ENCODE measurements at places on chromosomes 6 and 20.

DNA sequence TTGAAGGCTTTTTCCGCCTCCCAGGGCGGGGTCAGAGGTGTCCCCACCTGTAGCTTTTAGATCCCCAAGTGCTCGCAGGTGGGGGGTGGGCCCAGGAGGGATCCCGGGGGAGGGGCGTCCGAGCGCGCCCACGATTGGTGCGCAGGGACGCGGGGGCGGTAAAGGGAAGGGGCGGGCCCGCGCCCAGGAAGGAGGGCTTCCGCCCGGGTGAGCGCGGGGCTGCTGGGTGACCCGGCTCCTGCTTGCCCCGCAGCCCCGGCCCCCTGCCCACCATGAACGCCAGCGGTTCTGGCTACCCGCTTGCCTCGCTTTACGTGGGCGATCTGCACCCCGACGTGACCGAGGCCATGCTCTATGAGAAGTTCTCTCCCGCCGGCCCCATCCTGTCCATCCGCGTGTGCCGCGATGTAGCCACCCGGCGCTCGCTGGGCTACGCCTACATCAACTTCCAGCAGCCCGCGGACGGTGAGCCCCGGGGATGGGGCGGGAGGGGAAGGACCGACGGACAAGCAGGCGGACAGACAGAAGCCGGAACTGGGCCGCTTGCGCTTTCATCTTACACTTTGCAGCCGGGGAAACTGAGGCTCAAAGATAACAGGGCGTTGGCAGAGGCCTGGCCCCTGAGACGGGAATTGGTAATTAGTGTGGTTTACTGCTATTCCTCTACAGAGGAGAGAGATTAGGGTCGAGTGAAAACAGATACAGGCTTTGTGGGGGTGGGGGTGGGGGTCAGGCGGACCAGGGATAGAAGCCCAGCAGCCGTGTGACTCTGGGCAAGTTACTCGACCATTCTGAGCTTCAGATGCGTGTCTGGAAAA is at the start of gene PABPC1L:
Gene PABPC1L (plus strand): TSS at position 189 of the 818 bp plus-strand sequence. CDS start 84 bp downstream, at position 273.
- DNase-seq: peak; percentile 95

DNA sequence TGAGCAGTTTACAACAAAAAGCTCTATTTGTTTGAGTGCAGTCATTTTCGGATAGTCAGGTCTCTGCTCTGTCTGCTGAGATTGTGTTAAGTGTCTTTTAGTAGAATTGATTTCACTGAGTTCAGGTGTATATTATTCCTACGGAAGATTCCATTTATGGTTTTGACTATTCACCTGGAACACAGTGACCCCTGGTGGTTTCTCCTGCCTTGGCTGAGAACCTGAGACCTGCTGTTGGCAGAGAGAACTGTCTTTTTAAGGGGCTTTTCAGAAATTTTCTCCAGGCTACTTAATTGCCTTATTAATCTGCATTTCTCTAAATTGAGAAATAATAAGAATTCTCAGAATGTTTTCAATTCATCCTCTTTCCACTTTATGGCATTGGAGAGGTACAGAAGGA is 508.0 kb downstream of the TBC1D32 start:
- no peak for DNase-seq

- DNase-seq: no peak
These were observed 78.2 kb downstream of the PRPH2 start for GRCh38 chr6:42644211-42644610.

GRCh38 chr6:149855040-149855654 is 9.0 kb downstream of the LRP11 start:
- DNase-seq: no peak

DNA sequence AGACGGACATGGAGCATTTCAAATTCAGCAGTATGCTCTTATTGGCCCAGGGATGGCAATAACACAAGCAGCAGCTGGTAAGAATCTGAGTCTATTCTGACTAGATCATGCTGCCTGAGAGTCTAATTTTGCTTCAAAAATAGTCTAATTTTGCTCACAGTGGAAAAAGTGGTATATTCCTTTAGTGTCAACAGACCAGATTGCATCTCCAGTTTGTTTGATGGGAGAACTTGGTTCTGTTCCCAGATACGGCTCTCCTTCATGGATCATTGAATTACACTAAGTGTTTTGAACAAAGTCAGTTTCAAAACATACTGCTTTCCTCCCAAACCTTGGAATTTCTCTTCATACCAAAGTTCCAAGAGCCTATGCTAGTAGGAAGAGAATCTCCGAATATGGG is 586.1 kb downstream of the RNF144B start:
- DNase-seq: no peak

- DNase-seq: no peak
These were observed 73.4 kb downstream of the PRDM1 start for GRCh38 chr6:106159531-106159940.

DNA sequence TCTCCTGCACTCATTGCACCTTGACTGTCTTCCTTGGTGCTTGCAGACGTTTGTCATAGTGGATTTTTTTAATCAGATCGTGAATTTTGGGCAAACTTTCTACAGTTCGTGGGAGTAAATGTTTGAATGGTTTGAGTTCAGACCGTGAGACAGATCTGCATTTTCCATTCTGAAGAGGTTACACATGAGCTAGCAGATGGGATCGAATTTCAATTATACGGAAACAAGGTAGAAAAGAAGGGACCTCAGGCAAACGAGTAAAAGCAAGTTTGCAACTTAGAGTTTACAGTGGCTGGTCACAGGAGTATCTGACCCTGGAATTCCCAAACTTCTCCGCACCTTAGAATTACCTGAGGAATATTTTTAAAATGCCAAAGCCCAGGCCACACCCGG is 17.2 kb upstream of the NCR2 start:
- no peak for DNase-seq

DNA sequence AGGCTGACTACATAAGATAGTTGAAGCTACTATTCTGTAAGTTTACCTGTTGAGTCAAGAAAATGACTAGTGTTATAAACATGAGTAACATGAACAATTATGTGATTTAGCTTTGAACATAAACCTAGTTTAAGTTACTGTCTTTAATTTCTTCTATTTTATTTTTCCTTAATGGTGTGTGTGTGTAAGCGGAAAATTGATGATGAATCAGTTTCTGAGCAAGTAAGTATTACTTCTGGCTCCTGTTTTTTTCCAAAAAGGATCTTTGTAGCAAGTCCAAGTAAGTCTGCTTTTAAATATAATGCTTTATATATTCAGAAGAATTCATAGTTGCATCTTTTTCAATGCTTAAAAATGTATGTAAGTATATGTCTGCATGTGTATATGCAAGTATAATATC is 786.8 kb downstream of the EYS start:
- DNase-seq: no peak

DNA sequence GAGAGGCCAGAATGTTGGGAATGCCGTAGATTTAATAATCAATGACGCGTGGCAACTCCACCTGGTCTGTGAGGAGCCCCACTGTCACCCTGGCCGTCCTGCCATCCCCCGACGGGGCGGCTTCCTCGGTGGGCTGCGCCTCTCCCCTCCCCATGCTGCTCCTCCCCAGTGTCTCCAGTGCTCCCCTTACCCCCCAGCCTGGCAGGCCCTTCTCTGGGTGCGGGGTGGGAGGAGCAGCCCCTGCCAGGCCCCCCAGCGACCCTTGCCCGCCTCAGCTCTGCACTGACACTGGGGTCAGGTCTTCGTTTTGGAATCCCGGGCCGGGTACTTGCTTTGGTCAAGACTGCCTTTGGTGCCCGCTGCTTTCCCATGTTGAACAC is 82.3 kb upstream of the FRMD1 start:
- DNase-seq: no peak

GRCh38 chr6:110185879-110186278 is 5.7 kb downstream of the CDC40 start:
- peak; percentile 49 for DNase-seq

DNA sequence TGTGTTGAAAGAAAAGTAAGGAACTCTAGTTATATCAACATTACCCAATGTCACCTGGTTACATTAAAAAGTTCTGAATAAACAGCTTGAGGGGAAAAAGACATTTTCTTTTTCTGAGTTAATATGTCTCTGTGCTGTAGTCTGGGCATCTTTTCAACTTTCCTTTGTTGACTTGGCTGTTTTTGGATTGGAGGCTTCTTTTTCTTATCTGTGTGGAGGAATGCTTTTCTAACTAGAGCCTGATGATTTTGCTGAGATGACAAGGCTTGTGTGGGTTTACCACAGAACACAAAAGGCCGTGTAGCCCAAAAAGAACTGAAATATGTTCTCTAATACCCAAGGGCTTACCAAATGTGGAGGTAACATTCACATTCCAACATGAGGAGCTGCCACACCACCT is 161.8 kb downstream of the KCNQ5 start:
- DNase-seq: no peak

All from GM13976 (cell line).